ENCODE measurements at places on chromosomes 1 and 21.

DNA sequence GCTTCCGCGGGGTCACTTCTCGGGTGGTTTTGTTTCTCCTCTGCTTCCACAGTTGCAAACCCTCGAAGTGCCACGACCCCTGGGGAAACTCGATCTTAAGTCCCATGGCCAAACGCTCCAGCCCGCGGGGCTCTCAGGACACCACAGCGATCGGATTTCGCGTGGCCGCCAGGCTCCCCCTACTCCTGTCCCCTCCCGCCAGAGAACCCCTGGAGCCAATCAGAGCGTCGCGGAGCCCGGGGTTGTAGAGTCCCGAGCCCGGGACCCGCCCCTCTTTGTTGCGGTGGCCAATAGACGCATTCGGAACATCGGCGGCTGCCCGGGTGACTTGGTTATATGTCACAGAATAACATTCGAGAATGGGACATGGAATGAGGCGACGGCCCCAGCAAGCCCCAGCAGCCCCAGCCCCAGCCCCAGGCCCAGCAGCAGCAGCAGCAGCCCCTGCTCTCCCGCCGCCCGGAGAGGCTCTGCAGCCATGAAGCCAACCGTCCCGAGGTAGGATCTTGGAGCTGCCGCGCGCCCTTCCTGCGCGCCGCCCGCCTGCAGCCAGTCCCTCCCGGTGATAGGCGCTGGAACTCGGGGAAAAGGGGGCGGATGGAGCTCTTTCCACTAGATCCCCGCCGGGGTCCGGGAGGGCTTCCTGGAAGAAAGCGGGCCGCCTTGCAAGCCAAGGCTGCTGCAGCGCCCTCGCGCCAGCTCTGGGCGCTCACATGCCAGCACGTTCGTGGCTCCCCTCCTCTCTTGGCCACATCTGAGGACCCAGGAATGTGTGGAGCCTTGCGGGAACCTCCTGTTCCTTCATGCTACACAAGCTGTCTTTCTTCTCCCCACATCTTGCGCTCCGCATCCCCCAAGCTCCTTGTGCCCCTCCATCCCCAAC, at the start of gene VASH2:
Gene VASH2, plus strand, starts transcription at position 299 of the 883 bp plus-strand sequence. CDS start 1,002 bp downstream, outside the sequence.
- peak; percentile 70 for DNase-seq

- DNase-seq, result no peak
These were observed 32.3 kb downstream of the CD58 start for GRCh38 chr1:116538544-116538943.

DNA sequence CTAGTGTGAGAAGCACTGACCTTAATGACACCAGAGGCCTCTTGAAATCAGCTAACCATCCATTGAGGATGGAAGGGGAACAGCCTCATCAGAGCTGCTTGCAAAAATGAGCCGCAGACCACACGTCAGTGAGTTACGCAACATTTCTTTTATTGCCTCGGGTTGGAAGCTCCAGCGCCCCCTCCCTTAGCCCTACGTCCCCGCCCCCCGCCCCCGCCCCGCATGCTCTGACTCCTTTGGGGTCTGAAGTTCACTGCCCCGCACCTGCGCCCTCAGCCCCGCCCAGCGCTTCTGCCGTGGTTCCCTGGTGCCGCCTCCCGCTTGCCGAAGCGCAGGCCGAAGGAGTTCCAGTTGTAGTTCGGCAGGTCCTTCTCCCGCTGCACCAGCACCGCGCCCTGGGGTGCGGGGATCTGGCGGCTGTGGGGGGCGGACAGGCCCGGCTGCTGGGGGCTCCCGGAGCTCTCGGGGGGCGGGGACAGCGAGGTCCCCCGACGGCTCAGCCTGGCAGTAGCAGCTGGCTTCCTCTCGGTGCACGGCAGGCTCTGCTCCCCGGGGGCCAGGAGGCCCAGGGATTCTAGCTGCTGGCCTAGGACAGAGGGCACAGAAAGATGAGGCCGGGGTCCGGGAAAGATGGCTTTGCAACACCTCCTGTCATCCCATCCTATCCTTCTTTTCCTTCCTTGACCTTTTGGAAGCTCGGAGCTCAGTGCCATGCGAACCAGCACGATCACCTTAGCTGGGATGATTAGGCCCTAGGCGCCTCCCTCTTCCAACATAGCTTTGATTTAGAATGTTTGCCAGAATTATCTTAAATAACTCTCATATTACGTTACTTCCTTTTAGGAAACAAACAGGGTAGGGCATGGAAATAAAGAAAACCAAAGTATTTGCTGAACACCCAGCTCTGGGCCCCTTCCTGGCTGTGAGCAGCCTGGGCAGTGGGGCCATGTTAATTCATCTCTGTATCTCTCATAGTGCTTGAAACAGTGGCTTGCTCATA, 5.8 kb downstream of the KISS1 start:
- DNase-seq, result peak; percentile 7

DNA sequence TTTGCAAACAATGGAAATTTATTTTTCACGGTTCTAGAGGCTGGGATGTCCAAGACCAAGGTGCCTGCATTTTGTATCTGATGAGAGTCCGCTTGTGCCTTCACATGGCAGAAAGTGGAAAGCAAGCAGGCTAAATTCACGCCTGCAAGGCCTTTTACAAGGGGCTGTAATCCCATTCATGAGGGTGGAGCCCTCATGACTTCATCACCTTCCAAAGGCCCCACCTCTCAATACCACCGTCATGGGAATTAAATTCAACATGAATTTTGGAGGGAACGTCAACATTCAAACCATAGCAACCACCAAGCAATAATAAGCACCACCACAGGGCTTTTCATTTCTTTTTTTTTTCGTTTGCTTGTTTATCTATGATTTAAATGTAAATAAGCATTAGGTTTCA, 115.3 kb downstream of the C1orf21 start:
- DNase-seq, result no peak

DNA sequence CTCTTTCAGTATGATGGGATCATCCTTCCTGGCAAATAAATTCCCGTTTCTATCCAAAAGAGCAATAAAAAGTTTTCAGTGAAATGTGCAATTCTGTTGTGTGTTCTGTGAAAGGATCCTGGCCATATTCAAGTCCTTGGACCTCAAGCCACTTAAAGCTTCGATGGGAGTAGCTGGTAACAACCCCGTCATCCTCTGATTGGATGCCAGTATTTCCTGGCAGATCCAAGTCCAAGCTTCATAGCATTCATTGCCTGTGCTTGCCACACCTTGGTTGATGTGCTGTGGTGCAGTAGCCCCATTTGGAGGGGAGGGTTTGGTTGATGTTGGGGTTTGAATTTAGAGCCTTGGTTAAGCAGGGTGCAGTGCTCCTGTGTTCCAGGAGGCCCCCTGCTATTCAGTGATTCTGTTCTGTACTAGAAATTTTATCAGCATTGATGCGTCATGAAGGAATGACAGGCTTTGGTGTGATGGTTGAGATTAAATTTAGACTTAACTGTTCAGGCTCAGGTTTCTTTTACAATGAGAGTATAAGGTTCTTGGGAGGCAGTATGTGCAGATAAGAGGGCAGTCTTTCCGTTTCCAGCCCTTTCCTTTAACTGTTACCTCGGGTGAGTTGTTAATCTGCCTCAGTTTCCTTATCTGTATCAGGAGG, 4.9 kb downstream of the RPL11 start:
- DNase-seq, result no peak

GRCh38 chr1:91842563-91842962, 43.4 kb downstream of the TGFBR3 start:
- no peak for DNase-seq
